ENCODE measurements at places on chromosomes 2 and 18.

DNA sequence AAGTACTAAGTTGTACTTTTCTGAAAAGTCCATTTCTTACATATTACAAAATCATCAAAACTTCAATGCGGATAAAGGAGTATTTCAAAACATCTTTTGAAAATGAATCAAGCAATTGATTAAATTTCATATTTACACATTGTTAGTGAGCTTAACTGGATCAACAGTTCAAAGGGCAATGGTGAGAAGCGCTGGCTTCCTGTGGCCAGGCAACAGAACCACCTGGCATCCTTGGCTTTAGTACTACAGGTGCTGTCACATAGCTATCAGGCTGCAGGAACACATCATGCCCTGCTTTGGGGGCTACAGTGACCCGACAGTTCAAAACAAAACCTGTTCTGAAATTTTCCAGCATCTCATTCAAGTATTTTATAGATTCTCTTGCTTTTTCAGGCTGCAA lies 59.2 kb downstream of the SMAD2 start:
- no peak for DNase-seq

GRCh38 chr2:237066396-237066795 lies 19.3 kb upstream of the COPS8 start:
- no peak for DNase-seq

DNA sequence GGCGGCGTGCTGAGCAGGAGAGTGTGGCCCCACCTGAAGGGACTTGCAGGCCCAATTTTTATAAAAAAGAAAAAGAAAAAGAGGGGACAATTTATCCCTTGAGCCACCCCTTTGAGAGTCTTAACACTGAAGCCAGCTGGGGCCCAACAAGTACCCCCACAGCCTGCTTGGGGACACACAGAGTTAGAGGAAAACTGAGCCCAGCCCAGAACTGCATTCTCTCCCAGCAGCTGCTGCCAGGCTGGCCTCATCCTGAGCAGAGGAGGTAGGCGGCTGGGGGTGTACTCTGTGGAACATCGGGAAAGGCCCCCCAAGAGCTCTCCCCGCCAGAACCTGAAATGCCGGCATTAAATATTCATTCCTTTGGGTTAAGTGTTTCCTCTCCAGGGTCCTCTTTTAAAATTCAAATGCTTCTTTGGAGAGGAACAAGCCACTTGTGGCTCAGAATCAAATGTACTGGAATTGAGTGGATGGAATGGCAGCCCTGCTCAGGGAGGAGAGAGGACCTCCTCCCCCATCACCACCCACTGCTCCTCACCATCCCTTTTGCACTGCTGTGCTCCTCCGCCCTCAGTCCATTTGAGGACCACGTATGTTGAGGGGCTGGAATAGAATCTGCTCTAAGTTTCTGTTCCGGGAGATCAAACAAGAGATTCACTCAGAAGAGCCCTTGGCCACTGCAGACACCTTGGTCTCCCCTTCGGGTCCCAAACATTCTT lies 45.6 kb downstream of the C1QL2 start:
- DNase-seq: no peak

DNA sequence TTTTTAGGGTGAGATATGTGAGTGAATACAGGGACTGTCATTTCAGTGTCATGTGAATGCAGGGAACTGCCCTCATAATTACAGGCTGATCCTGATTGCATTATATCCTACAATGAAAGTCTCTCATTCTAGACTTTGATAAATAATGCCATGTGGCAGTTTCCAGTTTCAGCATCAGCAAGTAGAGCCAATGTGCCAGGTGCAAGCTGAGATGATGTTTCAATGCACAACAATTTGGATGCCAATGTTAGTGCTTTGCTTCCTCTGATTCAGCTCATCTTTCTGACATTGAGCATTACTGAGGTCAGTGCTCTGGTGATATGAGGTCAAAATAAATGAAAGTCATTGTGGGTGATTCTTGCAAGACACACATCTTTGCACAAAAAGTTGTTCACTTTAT lies 63.7 kb upstream of the TFPI start:
- no peak for DNase-seq

- no peak for DNase-seq
These were observed 21.3 kb upstream of the ARL5A start for GRCh38 chr2:151849413-151850010.
